H9 (cell line): ENCODE measurements at places on chromosomes 12 and 14.

GRCh38 chr12:102390068-102390467, 90.3 kb downstream of the IGF1 start:
- DNase-seq: no peak

GRCh38 chr12:44154128-44154527, 318.2 kb downstream of the TMEM117 start:
- no peak for DNase-seq

- no peak for DNase-seq
These were observed 12.3 kb downstream of the KRT83 start for GRCh38 chr12:52308806-52309425.

DNA sequence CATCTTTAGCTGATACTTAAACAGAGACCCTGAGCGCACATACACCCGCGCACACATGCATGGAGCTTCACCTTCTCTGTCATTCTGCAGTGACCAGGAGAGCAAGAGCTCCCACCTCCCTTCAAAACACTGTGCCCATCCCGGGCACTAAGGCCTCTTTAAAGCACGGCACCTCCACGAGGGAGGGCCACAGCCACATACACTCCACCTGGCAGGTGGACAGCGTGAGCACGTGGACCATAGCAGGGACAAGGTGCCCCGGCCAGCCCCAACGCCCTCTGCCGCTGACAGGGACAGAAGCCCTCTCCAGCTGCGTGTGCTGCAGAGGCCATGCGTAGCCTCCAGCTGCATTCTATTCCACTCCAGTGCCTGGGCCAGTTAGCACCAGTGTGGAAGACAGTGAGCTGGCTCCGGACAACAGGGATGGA, 5.4 kb downstream of the GAPDH start:
- DNase-seq: peak; percentile 46

DNA sequence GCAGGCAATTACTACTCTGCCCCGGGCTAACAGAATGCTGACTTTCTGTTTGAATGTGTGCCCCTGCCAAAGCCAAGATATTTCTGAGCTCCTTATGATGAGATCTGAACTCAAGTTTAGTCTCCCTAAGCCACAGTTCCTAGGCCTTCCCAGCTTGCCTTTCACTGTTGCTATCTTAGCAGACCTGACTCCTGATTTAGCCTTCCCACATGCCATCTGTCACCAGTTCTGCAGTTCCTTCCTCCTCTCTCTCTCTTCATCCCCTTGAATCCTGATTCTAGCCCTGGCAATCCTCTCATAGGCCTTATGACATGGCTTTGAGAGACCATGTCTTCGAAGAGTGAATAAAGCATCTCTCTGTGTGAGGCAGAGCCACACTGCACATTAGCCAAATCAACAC, 12.5 kb upstream of the SAMD4A start:
- DNase-seq: no peak

DNA sequence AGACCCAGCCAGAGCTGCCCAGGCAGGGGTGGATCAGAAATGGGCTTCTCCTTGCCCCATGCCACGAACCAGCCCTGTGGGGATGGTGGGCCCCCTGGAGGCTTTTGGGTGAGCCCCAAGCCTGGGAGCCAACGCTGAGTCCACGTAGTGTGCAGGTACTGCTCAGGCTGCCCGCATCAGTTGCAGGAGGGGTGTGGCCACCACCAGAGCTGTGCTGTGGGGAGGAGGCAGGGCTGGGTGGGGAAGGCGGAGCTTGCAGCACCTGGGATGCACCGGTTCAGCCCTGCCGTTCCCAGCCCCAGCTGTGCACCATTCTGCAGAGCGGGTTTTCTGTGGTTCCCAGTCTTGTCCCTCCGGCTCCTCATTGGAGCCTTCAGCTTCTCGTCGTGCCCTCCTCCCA, 36.3 kb downstream of the IL31 start:
- DNase-seq: peak; percentile 88

GRCh38 chr12:128510511-128510910, 243.5 kb downstream of the TMEM132C start:
- DNase-seq: no peak

- DNase-seq: no peak
These were observed 45.5 kb upstream of the EML1 start for GRCh38 chr14:99747582-99748330.

DNA sequence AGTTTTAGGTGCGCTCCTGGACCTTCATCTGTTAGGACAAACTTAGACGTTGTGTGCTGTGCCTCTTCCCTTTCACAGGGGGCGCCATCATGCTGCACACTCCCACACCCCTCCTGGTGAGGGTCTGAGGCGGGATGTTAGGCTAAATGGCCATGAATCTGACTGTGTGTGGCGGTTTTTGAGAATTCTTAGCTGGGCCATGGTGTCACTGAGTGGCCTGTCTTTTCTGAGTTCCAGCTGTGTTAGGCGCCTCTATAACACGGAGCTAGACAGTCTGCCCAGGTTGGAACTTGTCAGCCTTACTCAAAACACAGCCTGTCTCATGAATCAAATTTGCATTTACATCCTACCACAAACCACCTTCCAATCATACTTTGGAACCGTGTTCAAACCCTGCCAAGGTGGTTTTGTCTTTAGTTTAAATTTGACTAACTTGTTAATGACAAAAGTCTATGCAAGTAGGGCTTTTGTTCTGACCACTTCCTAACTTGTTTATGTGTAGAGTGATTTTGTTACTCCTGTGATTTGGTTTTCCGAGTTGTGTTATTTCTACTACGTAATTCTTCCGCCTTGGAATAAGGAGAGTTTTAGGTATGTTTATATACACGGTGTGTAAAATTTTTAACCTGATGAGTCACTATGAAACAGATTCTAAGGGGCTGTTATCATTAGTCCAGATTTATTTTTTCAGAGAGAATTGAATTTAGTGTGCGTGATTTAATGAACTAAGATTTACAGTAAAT, 19.6 kb downstream of the ACVR1B start:
- DNase-seq: peak; percentile 68

GRCh38 chr14:73728717-73729330, 14.6 kb upstream of the PNMA1 start:
- peak; percentile 90 for DNase-seq

DNA sequence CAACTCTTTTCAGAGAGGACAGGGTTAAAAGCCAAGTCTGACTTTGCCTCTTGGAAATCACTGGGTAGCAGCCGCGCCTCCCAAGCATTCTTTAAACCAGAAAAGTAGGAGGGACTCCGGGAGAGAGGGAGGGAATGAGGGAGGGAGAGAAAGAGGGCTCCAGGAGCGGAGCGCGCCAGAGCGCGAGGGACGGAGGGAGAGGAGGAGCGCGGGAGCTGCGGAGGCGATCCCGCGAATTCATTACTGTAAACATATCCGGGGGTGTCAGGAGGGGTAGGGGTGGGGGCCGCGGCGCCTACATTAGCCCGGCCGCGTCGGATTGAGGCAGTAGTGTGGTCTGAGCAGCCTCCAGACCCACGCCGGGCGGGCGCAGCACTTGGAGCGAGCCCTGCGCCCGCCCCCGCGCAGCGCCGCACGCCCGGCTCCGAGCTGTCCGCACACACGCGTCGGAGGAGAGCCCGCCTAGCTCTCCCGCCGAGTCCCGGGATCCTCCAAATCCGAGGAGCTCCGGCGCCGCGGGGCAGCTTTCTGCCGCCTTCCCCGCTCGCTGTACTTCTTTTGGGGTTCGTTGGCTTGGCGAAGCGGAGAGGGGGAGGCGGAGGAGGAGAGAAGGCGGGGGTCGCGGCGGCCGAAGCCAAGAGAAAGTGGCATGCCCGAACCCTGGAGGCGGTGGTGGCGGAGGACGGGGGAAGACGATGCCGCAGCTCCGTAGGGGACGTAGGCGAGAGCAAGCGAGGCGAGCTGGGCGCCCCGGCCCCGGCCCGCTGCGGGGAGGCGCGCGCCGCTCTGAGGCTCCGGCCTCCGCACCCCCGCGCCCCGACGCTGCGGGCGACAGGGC, 3.3 kb downstream of the FLRT2 start:
- peak; percentile 90 for DNase-seq

- peak; percentile 61 for DNase-seq
These were observed 8.8 kb upstream of the EGLN3 start for GRCh38 chr14:33959692-33960151.

GRCh38 chr14:97618917-97619690, 821.9 kb downstream of the VRK1 start:
- no peak for DNase-seq

DNA sequence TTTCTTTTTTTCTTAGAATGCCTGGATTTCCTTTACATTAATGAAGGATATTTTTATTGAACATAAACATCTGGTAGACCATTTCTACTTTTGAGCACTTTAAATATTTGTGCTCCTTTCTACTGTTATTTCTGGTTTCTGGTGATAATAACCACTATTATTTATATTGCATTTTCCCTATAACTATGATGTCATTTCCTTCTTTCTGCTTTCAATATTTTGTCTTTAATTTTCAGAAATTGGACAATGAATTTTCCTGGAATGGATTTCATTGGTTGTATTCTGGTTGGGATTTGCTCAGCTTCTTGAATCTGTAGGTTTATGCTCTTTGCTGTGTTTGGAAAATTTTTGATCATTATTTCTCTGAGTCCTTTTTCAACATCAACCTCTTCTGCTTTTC, 5.2 kb upstream of the PRH1 start:
- DNase-seq: no peak
